GM23248 (cell line): ENCODE measurements at places on chromosomes 6 and 20. TPM values are rescaled to one million over a fixed set of nuclear protein-coding genes. Genes with fewer than 3 reads are reported as not detected.

Gene RAE1
- 21.5 and 34.7 TPM in 2 replicates for total RNA-seq

Gene CAPN11
- under 0.01 TPM in 1 of 2 replicates, not detected in the other for total RNA-seq

Gene PDRG1
- total RNA-seq: 5.7 and 10.8 TPM in 2 replicates

Gene KIF25
- not detected in 2 replicates for total RNA-seq

Gene OR2H2
- total RNA-seq: not detected in 2 replicates

Gene TOMM34
- total RNA-seq: 53.0 and 63.8 TPM in 2 replicates

Gene LTB
- total RNA-seq: not detected in 2 replicates

Gene RWDD1
- 37.7 and 46.0 TPM in 2 replicates for total RNA-seq

Gene ZKSCAN3
- total RNA-seq: 3.0 and 4.0 TPM in 2 replicates

Gene ENPP3
- not detected in 2 replicates for total RNA-seq

Gene EMILIN3
- total RNA-seq: 0.13 TPM in 1 of 2 replicates, not detected in the other

Gene FOXF2
- total RNA-seq: 5.1 and 8.3 TPM in 2 replicates

Gene FOXC1
- total RNA-seq: 11.1 and 13.2 TPM in 2 replicates

Gene ADGB
- total RNA-seq: not detected in 2 replicates

Gene EBF4
- total RNA-seq: 0.76 TPM in 1 of 2 replicates, not detected in the other

Gene ZC2HC1B
- not detected in 2 replicates for total RNA-seq

Gene CTNNBL1
- total RNA-seq: 22.4 and 25.3 TPM in 2 replicates

Gene FAM83C
- total RNA-seq: not detected in 2 replicates

Gene NMBR
- total RNA-seq: not detected in 2 replicates

Gene BPIFA1
- not detected in 2 replicates for total RNA-seq

Gene SLC52A3
- not detected in 2 replicates for total RNA-seq

Gene REM1
- total RNA-seq: not detected in 2 replicates

Gene BRD2
- total RNA-seq: 85.4 and 95.7 TPM in 2 replicates

Gene RIMS4
- 0.22 TPM in 1 of 2 replicates, not detected in the other for total RNA-seq

Gene PNISR
- total RNA-seq: 46.6 and 56.3 TPM in 2 replicates

Gene LST1
- not detected in 2 replicates for total RNA-seq

Gene TBX18
- total RNA-seq: 13.5 and 16.2 TPM in 2 replicates

Gene TMEM217
- total RNA-seq: 1.2 and 4.6 TPM in 2 replicates

Gene MYT1
- not detected in 2 replicates for total RNA-seq

Gene PLA2G7
- not detected in 2 replicates for total RNA-seq

Gene CST5
- total RNA-seq: not detected in 2 replicates

Gene ENPP4
- 0.63 and 1.9 TPM in 2 replicates for total RNA-seq

Gene CTCFL
- total RNA-seq: not detected in 2 replicates
